ENCODE measurements at places on chromosomes 11 and 22.

DNA sequence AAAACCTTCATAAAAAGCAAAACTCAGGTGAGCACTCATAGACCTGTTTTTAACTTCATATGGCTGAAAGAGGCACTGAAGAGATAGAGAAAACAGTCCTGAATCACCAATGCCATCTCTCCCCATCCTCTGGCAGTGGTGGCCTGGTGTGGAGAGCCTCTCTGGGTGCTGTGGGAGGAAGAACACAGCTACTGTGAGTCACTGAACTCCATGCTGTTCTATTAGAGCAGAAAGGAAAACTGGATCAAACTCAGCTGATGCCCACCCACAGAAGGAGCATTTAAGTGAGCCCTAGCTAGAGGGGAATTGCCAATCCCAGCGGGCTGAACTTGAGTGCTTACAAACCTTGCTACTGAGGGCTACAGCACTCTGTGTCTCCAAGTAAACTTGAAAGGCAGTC, 115.3 kb upstream of the SESN3 start:
- no peak for DNase-seq

- DNase-seq = no peak
These were observed 6.5 kb downstream of the APOBEC3A start for GRCh38 chr22:38963872-38964271.

- DNase-seq = no peak
These were observed 1156.8 kb downstream of the LRRC4C start for GRCh38 chr11:40302669-40303068.

DNA sequence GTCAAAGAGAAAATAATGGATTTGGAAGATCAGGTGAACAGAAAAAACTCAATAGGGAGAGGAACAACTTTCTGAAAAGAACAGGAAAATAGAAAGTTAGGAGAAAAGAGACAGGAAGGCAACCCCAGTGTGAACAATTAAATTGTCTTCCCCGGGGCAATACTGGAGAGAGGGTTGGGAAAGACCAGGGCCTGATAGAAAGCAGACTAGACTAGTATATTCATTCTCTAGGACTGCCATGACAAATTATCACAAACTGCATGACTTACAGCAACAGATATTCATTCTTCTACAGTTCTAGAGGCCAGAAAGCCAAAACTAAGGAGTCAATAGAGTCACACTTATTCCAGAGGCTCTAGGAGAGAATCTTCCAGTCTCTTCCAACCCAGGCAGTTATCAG, 482.8 kb downstream of the SOX6 start:
- no peak for DNase-seq

DNA sequence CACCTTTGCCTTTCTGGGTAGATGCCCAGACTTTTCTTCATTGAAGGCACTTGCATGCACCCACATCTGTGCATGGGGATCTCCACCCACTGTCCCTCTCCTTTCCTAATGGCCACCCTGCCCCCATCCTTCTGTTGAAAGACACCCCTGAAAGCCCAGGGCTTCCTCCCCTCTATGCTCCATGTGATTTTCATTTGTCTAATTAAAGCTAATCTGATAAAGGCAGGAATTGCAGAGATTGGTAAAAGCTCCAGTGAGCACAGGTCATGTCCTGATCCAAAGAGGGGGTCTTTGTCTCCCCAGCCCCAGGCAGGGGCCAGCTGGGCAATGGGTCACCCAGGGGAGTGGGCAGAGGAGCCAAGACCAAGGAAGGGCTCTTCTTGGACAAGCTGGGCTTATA, 107.6 kb upstream of the CD82 start:
- DNase-seq = no peak

DNA sequence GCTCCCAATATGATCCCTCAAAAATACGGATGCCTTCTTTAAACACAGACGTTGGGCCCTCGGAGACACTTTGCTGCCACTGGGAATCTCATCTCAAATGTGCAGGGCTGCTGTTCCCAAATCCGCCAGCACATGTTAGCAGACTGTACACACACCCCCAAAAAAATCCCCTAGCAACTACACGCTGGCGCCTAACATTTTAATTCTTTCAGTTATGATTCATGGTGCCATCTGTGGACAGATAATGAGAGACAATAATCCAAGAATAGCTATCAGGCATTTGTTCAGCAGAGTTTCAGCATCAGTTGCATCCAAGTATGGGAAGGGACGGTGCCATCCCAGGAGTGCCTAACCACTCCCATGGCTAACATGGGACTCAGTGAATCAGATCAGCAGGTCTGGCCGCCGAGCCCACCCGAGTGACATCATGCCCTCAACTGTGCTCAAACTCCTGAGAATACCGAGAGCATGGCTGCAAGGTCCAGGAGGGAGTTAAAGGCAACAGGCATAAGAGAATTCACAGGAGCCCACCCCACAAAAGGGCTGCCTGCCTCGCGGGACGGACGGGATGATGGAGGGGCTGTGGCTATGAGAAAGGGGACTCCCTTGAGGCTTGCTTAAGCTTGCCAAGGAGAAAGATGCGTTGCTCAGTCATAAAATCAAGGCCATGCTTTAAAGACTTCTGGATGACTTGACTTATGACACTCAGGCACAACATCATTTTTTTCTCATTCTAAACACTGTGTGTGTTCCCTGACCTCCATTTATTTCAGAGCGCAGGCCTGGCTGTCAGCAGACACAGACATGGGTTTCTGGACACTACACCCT, 337.0 kb downstream of the SHANK2 start:
- no peak for DNase-seq

- no peak for DNase-seq
These were observed 115.6 kb downstream of the PTPRJ start for GRCh38 chr11:48095779-48096470.

DNA sequence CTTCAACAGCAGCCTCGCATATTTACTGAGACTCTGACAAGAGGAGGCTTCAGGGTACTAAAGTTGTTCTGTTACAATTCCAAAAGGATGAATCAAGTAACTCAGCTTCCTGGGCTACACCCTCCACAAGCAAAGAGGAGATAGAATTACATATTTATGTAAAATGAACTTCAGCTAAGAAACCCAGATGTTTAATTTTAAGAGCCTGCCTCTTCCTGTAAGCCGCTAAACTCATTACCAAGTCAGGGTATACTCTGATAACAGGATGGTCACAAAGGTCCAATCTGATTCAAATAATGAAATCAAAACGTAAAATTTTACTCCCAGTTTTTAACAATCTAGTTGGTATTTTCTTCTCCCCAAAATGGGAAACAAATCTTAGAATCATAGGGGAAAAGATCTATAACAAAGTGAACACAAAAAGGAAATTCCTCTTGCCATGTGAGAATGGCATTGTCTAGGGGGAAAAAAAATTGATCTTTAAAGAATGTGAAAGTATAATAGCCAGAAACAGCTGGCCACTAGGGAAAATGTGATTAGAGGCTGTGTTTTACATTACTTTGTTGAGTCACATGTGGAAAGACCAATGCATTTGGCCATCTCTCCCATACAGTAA, 30.9 kb downstream of the CHEK2 start:
- DNase-seq = no peak

DNA sequence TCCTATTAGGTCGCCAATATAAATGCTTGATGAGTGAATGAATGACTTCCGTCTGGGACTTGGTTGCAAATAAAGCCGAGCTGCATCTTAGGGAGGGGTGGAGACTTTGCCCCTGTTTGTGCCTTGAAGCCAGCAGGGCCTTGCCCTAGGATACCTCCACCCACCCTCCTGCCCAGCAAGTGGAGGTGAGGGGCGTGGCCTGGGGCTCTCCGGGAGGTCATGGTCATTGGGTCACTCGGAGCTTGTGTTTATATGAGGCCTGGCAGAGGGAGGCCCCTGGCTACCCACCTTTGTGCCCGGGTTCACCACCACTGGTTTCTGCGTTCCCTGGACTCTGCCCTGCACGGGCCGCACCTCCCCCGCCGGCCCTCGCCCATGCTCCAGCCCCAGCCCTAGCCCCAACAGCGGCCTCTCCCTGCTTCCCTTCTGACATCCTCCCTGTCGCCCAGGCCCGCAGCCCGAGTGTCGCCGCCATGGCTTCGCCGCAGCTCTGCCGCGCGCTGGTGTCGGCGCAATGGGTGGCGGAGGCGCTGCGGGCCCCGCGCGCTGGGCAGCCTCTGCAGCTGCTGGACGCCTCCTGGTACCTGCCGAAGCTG, 4.3 kb downstream of the MPST start:
- DNase-seq = no peak

- DNase-seq = no peak
These were observed 143.1 kb upstream of the DDI1 start for GRCh38 chr11:103893371-103893770.

- no peak for DNase-seq
These were observed 25.2 kb downstream of the FLRT1 start for GRCh38 chr11:64060861-64061444.

DNA sequence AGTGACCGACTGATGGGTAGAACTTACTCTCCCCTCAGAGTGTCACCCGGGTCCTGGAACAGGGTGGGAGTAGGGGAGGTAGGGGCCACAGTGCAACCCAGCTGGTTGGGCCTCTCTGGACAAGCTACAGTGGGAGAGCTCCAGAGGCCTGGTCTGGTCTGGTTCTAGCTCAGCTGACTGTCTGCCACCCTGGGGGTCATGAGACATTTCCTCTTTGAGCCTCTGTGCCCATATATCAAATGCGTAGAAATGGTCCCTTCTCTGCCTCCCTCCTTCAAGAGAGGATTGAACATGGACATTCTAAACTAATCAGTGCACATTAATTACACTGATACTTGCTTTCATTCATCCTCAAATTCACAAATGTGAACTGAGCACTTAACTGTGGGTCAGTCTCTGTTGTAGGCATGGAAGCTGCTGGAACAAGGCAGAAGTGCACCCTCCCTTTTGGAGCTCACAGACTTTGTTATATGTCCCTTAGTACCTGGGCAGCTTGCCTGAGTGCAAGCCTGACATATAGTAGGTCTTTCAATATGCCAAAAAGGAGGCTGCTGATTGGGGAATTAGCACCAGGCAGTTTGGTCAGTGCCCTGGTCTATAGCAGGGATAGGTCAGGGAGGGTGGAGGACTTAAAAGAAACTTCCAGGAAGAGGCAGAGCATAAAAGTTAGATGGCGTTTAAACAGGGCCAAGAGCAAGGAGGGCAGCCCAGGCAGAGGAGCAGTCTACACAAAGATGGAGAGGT, 25.7 kb downstream of the ARHGEF17 start:
- DNase-seq = no peak

DNA sequence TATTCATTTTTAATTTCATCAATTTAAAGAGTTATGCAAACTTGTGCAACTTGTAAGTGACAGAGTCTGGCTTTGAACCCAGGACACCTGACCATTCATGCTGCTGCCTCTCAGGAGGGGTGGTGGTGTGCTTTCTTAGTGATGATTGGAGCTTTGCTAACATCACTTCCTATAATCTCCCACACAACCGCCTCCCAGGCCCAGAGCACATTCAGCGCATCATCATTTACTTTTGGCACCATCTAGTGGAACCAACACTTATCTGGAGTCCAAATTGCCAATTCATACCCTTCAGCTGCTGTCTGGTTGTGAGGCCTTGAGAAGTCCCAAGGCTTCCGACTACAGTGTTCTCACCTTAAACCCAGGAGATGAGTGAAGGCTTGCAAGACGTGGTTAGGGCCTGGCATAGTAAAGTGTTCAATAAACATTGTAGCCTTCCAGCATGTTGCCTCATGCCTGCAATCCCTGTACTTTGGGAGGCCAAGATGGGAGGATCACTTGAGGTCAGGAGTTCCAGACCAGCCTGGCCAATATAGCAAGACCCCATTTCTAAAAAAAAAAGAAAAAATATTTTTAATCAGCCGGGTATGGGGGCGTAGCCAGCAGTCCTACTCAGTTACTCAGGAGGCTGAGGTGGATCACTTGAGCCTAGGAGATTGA, 1.1 kb upstream of the TTLL1 start:
- no peak for DNase-seq

DNA sequence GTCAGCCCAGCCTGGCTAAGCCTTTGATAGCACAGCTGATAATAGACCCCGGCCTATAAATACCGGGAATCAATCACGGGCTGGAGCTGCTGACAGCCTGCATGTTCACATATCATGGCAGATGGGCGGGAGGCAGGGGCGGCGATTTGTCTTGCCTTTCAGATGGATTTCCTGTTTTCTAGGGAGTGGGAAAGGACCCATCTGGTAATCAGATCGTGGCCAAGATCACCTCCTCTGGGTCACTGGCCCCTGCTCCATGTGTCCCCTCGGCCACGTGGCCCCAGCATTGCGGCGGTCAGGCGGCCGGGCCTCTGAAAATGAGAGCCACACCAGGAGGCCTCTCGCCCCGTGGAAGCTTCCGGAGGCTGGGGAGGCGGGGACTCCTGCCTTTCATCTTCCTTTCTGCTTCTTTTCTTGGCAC, 36.6 kb downstream of the SMIM38 start:
- DNase-seq = no peak

DNA sequence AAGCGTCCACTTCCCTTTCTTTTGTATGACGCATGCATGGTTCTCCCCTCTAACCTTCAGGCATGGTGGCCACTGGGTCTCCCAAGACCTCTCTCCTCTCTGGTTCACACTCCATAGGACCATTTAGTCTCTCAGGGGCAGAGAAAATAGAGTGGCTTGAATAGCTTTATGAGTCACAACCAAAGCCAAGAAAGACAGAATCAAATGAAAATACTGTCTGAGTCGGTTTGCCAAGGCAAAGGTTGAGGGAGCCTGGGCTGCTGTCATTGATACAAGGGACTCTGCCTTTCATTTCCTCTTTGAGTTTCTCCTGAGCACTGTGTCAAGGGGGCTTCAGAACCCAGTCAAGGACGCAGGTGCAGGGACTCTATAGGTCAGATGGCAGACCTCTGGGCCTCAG, 44.2 kb downstream of the TENM4 start:
- no peak for DNase-seq

- DNase-seq = no peak
These were observed 446 bp downstream of the VSTM5 start for GRCh38 chr11:93849751-93850593.

- no peak for DNase-seq
These were observed 224.6 kb downstream of the MN1 start for GRCh38 chr22:27576815-27577573.

DNA sequence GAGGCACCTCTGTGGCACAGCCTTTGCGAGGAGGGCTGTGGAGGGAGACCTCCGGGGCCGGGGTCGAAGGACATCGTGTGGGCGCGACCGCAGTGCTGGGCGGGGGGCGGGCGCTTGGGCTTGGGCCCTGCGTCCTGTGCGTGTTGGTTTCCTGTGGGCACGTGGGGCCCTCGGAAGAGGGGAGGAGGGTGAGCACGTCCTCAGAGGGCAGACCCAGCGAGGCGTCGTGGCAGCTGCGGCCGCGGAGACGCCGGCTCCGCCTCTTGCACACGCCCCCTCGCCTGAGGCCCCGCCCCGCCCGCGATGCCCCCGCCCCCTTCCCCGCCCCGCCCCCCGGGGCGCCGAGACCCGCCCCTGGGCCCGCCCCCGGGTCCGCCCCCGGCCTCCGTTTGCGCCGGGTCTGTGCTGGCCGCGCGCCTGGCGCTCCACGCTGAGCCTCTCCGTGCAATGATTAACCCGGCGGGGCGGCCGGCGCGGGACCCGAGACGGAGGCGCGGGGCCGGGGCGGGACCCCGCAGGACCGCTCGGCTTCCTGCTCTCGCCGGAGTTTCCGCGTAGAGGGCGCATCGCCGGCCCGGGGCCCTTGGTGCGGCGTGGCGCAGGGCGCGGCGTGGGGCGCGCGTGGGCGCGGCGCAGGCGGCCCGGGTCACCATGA, at the start of gene PRR5:
Gene PRR5, plus strand, starts transcription at position 381 of the 655 bp plus-strand sequence. Its CDS starts 271 bp downstream, at position 652.
- no peak for DNase-seq
